ENCODE measurements at places on chromosomes 1 and 21. TPM values are rescaled to one million over a fixed set of nuclear protein-coding genes. Genes with fewer than 3 reads are reported as not detected.

Gene COL8A2
- total RNA-seq: 0.04 TPM

Gene HRNR
- total RNA-seq: not detected

DNA sequence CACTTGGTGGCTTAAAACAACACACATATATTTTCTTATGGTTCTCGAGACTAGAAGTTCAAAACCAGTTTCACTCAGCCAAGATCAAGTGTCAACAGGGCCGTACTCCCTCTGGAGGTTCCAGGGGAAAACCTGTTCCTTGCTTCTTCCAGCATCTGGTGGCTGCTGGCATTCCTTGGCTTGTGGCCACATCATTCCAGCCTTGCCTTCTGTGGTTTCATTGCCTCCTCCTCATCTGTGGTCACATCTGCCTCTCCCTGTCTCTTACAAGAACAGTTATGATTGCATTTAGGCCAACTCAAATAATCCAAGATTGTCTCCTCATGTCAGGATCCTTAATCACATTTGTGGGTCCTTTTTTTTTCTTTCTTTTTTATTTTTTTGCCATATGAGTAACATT, 240.7 kb upstream of the HOOK1 start:
- no peaks in the 10 kb centered on the region for H3K36me3 ChIP-seq
- H3K27me3 ChIP-seq: no peaks in the 10 kb centered on the region
- H3K4me3 ChIP-seq: no peak overlapping the region
- no peak overlapping the region for H3K27ac ChIP-seq

DNA sequence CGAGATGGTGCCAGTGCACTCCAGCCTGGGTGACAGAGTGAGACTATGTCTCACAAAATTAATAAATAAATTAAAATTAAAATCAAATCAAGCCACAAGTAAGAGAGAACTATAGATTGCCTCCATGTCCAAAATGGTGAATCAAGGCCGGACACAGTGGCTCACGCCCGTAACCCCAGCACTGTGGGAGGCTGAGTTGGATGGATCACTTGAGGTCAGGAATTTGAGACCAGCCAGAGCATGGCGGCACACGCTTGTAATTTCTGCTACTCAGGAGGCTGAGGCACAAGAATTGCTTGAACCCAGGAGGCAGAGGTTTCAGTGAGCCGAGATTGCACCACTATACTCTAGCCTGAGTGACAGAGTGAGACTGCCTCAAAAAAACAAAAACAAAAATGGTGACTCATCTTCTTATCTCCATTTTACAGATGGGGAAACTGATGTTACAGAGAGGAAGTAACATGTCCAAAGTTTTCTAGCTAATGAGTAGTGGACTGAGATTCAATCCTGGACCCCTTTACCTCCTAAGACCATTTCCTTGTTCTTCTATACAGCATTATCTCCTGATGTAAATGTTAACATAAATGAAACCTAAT, 99.0 kb upstream of the HNRNPU start:
- no peak overlapping the region for H3K27ac ChIP-seq
- no peaks in the 10 kb centered on the region for H3K36me3 ChIP-seq
- H3K4me3 ChIP-seq: no peak overlapping the region
- no peak for DNase-seq
- H3K4me1 ChIP-seq: no peaks in the 10 kb centered on the region

DNA sequence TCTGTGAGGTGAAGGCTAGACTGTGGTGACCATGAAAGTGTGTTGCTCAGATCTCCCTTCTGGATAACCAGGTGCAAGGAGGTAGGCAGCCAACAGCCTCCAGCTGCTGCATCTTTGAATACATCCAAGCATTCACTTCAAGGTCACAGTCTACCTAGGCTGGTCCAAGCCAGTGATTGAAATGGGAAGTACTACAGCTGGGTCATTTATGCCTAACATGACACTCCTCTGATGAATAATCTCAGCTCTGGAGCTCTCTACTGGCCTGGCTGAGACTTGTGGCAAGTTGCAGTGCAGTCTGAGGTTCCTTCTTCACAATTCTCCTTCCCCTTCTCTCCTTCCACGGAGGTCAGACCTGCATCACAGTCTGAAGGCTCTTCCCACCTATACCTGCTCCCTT, 35.0 kb upstream of the ARHGAP29 start:
- H3K27me3 ChIP-seq: no peaks in the 10 kb centered on the region
- H3K4me3 ChIP-seq: no peak overlapping the region
- H3K4me1 ChIP-seq: no peaks in the 10 kb centered on the region

DNA sequence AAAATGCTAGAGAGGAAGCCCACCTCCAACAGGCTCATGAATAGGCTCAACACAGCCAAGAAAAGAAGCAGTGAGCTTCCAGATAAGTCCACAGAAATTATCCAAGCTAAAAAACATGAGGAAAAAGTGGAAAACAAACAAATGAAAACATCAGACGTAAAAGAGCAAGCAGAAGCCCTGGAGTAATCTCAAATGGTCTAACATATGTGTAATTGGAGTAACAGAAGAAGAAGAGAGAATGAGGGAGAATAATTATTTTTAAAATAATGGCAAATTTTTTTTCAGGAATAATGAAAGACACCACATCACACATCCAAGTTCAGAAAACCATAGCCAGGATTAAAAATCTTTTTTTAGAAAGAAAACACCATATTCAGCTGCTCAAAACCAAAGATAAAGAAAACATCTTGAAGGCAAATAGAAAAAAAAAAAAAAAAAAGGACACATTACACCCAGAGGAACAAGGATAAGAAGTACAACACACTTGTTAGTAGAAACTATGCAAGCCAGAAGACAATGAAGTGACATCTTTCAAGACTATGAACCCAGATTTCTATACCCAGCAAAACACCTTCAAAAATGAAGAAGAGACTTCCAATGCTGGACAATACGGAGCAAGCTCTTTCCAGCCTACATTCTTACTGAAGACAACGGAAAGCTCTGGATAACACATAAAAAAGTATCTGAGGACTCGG, 10.6 kb upstream of the SUMO3 start:
- H3K4me3 ChIP-seq: no peak overlapping the region
- H3K27ac ChIP-seq: no peak overlapping the region
- DNase-seq: no peak

DNA sequence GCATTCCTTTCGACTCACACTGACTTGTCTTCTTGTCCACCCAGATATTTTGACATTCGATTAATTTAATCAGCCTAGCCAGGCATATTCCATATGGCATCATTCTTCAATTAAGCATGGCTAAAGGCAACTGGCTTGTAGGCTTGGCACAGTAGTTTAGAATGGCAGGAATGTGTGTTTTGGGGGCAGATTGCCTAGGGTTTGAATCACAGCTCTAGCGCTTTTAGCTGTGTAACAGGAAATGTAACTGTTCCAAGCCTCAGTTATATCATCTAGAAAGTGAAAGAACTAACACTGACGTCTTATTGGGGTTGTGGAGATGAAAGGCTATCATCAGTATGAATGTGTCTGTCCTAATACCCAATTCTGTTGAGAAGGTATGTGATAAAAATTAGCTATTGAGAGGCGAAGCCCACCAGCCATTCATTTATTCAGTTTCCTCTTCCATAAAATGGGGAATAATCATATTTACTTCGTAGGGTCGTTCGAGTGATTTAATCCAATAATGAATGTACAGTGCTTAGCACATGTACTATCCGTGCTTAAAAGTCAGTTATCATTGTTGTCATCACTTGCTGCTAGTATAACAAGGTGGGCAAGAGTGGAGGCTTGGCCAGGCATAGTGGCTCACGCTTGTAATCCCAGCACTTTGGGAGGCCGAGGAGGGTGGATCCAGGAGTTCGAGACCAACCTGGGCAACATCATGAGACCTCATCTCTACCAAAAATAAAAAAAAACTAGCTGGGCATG, 41.6 kb upstream of the GRHL3 start:
- H3K36me3 ChIP-seq: no peaks in the 10 kb centered on the region
- no peak overlapping the region for H3K27ac ChIP-seq
- H3K4me1 ChIP-seq: no peaks in the 10 kb centered on the region
- no peak for DNase-seq
- H3K27me3 ChIP-seq: no peaks in the 10 kb centered on the region

DNA sequence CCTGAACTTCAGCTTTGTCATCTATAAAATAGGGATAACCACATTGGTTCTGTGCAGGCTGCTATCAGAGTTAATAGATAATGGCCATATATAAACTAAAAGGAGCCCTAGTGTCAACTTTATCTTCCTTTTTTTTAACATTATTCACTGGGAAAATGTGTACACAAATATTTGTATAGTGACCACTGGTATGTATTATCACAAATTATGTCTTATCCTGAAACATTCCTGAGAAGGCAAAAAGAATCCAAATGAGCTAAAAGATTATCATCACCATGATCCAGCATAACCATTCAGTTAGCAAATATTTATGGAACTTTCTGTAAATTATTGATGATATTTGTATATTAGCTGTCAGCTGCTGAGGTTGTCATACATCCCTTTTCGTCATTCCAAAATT, 16.6 kb downstream of the ANGPTL3 start:
- no peaks in the 10 kb centered on the region for H3K36me3 ChIP-seq
- no peak overlapping the region for H3K27ac ChIP-seq
- peaks cover 11% of the 10 kb centered on the region for H3K4me1 ChIP-seq
- no peak overlapping the region for H3K4me3 ChIP-seq
- no peak for DNase-seq

DNA sequence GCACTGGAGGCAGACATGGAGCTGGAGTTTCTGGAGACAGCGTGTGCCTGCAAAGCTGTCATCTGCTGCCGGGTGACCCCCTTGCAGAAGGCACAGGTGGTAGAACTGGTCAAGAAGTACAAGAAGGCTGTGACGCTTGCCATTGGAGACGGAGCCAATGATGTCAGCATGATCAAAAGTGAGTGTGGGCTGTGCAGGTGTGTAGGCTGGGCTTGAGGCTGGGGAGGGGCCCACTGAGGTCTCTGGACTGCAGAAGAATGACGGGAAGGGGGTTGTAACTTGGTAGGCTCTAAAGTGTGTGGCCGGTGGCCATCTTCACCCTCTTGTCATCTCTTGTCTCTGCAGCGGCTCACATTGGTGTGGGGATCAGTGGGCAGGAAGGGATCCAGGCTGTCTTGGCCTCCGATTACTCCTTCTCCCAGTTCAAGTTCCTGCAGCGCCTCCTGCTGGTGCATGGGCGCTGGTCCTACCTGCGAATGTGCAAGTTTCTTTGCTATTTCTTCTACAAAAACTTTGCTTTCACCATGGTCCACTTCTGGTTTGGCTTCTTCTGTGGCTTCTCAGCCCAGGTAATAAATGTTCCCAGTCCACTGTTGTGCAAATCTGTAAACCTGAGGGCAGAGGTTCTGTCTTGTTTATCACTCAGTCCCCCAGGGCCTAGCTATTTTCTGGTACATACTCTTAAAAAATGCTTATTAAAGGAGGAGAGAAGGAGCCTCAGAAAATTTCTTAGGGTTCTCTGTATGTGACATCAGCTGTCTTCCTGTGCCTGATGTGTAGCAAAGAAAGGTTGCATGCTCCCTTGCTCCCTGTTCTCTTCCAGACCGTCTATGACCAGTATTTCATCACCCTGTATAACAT, 19.9 kb downstream of the ATP8B2 start:
- no peak overlapping the region for H3K27ac ChIP-seq
- peak; percentile 90 for DNase-seq
- no peaks in the 10 kb centered on the region for H3K4me1 ChIP-seq
- no peaks in the 10 kb centered on the region for H3K36me3 ChIP-seq

DNA sequence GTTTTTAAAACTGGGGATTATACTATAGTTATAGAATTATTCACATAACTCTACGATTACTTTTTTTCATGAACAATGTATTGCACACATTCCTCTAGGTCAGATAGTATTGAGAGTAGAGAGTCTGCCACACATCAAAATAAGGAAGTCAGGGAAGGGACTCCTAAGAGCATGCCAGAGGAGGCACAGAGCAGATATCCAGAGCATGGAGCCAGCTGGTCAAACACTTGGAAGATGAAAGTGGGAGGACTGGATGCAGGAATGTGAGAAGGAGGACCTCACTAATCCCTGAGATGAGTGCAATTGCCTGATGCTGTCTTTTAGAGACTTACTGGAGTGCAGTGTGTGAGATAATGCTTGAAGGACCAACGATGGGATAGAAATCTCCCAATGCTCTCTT, 9.6 kb upstream of the RFX5 start:
- H3K36me3 ChIP-seq: no peaks in the 10 kb centered on the region
- no peak for DNase-seq
- no peak overlapping the region for H3K4me3 ChIP-seq
- no peaks in the 10 kb centered on the region for H3K27me3 ChIP-seq
- peaks cover 4% of the 10 kb centered on the region for H3K4me1 ChIP-seq
- H3K27ac ChIP-seq: no peak overlapping the region

- no peaks in the 10 kb centered on the region for H3K4me1 ChIP-seq
- H3K36me3 ChIP-seq: no peaks in the 10 kb centered on the region
- H3K27me3 ChIP-seq: no peaks in the 10 kb centered on the region
- no peak for DNase-seq
These were observed 24.7 kb upstream of the RAB3GAP2 start for GRCh38 chr1:220296981-220297380.

DNA sequence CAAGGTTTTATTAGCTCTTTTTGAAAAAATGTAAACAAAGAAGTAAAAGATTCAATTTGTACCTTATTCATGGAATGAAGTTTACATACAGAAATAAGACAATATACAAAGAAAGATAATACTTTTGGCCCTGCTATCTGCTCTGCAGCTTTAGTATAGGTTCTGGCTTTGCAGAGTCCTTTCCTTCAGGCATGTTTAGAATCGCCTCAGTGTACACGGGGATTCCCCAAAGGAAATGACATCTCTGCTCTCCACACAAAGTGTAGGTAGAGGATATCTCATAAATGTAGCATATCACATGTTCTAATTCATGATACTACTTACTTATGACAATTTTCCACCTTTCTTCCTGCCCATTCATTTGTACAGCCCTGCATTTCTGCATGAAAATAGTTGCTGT, 222.6 kb upstream of the DPYD start:
- no peaks in the 10 kb centered on the region for H3K27me3 ChIP-seq
- no peaks in the 10 kb centered on the region for H3K36me3 ChIP-seq
- no peak for DNase-seq
- no peak overlapping the region for H3K27ac ChIP-seq

DNA sequence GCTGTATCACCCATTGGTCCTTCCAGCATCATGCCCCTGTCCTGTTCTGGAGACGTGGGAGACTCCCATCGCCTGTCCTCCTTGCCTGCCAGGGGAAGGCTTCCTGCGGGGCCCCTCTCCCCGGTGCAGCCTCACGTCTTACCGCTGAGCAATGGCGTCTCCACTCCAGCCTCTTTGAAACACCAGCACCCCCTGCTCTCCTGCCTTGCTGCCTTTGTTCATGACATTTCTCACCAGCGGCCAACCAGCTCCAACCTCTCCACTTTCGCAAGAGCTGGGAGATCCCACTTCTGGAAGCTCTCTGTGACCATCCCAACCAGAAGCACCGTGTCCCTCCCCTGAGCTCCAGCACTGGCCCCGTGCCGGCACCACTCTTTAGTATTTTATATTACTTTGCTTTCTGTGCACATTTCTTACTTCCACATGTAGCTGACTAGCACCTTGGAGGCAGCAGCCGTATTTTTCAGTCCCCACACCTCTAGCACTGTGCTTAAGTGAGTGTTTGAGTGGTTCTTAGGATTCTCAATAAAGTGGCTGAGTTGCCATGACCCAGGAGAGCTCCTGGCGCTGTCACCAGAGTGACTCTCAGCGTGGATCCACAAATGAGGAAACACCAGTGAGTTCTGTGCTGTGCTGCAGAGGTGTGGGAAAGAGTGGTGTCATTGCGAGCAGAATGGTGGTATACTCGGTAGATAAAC, 83.5 kb downstream of the ATP5PO start:
- no peak overlapping the region for H3K27ac ChIP-seq
- no peaks in the 10 kb centered on the region for H3K36me3 ChIP-seq
- no peak overlapping the region for H3K4me3 ChIP-seq
- H3K4me1 ChIP-seq: no peaks in the 10 kb centered on the region
- no peaks in the 10 kb centered on the region for H3K27me3 ChIP-seq
